PC-3 (cell line): ENCODE measurements at places on chromosomes 11 and 22. TPM values are rescaled to one million over a fixed set of nuclear protein-coding genes. Genes with fewer than 3 reads are reported as not detected.

ADORA2A gene
- 0.92 and 1.7 TPM in 2 replicates for total RNA-seq

SERPIND1 gene
- total RNA-seq: 2.9 and 3.0 TPM in 2 replicates

OR8G5 gene
- total RNA-seq: 0.26 and 0.46 TPM in 2 replicates

CYTH4 gene
- total RNA-seq: 1.9 and 4.6 TPM in 2 replicates

TMEM151A gene
- not detected in 2 replicates for total RNA-seq

SYT9 gene
- total RNA-seq: 6.3 and 7.4 TPM in 2 replicates

PLAAT5 gene
- not detected in 2 replicates for total RNA-seq

ACTN3 gene
- not detected in 2 replicates for total RNA-seq

CHADL gene
- total RNA-seq: 0.63 and 1.2 TPM in 2 replicates

- no peak for DNase-seq
- H3K36me3 ChIP-seq: no peaks in the 10 kb centered on the region
- H3K27me3 ChIP-seq: no peaks in the 10 kb centered on the region
- no peak overlapping the region for H3K4me3 ChIP-seq
- no peak overlapping the region for H3K27ac ChIP-seq
- peaks cover 20% of the 10 kb centered on the region for H3K4me1 ChIP-seq
These were observed 122.2 kb upstream of the TRPC6 start for GRCh38 chr11:101705972-101706371.

- no peak overlapping the region for H3K27ac ChIP-seq
- no peak overlapping the region for H3K4me3 ChIP-seq
- H3K36me3 ChIP-seq: no peaks in the 10 kb centered on the region
- DNase-seq: no peak
These were observed 698.1 kb downstream of the NTM start for GRCh38 chr11:132068556-132068955.

DNA sequence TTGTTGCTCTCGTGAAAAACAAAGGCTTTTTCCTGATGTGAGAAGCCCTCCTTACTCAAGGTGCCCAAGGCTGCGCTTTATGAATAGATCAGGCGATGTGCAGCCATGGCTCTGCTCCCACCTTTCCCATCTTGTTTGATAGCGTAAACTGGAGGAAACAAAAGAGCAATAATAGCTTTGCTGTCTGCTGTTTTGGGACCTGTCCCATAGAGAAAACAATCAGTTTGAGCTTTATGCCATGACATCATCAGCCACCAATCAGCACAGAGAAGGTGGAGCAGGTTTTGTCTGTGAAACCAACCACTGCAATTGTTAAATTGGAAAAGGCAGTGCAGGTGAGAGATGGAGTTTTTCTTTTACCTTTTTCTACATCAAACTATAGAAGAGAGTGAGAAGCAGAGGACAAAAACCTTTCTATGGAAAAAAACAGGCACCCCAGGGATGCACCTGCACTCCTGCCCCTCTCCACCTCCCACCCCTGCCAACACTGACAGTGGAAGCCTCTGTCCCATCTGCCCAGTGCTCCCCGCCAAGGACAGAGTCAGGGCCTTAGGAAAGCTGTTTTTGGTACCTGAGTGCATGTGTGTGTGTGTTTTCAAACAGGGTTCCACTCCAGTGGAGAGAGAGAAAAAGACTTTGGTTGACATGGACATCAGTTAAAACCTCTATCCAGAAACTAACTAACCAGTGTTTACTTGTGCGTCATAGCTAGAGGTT is 80.7 kb downstream of the MICAL3 start:
- no peak overlapping the region for H3K27ac ChIP-seq
- DNase-seq: no peak
- no peaks in the 10 kb centered on the region for H3K36me3 ChIP-seq
- no peak overlapping the region for H3K4me3 ChIP-seq
- H3K27me3 ChIP-seq: no peaks in the 10 kb centered on the region

DNA sequence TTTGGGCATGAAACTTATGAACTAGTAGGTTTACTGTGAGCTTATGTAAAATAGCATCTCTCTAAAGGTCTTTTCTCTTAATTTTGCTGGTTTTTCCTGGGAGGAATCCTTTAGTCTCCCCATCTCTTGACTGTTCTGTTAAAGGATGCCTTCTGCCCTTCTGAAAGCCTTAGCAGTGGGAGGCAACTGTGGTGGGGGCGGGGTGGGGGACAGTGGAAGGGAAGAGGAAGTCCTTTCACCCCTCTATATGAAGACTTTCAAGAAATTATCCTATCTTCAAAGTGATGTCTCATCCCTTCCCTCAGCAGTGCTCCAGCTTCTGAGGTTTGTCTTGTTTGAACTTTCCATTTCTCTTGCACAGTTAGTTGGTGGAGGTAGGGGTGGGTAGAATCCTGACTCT is 73.1 kb downstream of the ELP4 start:
- no peak overlapping the region for H3K27ac ChIP-seq
- no peaks in the 10 kb centered on the region for H3K27me3 ChIP-seq
- H3K36me3 ChIP-seq: no peaks in the 10 kb centered on the region
- no peak overlapping the region for H3K4me3 ChIP-seq
- H3K4me1 ChIP-seq: no peaks in the 10 kb centered on the region

GRCh38 chr11:18705651-18706281 is 7.2 kb downstream of the TMEM86A start:
- H3K4me3 ChIP-seq: no peak overlapping the region
- no peak for DNase-seq
- H3K4me1 ChIP-seq: no peaks in the 10 kb centered on the region

DNA sequence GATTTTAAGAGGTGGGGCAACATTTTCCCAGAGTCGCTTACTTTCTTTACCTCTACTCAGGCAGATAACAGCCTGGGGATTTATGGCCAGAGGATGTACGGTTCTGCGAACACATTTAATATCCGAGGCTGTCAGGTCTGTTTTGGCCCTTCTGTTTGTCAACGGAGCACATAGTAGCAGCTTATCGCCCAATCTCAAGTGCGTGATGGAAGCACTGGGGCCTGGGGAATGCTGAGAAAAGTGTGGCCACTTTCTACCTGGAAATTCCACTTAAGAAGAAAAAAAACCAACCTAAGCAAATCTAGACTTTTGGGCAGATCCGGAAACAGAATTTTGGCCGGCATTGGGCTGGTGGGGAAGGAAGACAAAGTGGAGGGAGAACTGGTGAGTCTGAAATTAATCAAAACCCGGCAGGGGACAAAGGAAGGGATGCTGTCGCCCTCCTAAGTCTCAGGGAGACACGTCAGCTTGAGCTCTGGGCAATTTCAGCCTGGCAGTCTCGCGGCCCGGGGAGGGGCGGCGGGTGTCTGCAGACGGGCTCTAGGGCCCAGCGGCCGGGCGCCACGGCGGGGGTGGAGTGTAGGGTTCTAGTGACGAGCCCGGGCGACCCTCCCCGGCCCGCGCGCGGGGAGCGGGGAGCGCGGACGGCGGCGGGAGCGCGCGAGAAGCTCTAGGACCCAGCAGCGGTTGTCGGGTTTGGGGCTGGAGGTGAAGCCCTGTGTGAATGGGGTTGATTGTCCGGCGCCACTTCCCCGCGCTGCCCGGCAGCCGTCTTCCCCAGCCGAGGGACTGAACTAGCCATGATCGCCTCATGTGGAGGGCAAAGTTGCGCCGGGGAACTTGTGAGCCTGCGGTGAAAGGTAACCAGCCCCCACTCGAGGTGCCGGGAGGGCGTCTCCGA is at the start of gene AMOTL1:
TSS of gene AMOTL1 (plus strand) at position 656 of the 901 bp plus-strand sequence. CDS start at position 812, 156 bp downstream.
- peaks cover 46% of the 10 kb centered on the region for H3K4me1 ChIP-seq
- no peaks in the 10 kb centered on the region for H3K27me3 ChIP-seq
- peak within 1 kb of the TSS; percentile 94 for H3K4me3 ChIP-seq
- H3K36me3 ChIP-seq: no peaks in the 10 kb centered on the region
- H3K27ac ChIP-seq: peak within 1 kb of the TSS; percentile 61

DNA sequence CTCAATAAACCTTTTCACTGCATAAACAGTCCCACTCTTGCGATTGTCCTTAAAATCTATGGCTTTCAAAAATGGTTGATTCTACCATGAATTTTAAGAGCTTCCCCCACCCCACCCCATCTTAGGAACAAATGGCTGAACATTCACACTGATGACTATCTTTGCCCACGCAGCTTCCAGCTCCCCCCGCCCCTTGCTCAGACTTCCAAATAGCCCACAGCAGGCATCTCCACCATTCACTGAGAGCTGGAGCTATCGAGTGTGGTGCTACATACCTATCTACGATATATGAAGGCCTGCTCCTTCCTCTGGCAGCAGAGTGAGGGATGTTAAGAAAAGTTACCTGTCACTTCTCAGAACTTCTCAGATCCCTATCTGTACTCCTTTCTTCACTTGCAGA is 26.7 kb downstream of the EIF3F start:
- H3K27me3 ChIP-seq: peaks cover 30% of the 10 kb centered on the region
- DNase-seq: no peak
- no peaks in the 10 kb centered on the region; the same call in 1 of the 2 replicates for H3K4me1 ChIP-seq
- no peaks in the 10 kb centered on the region for H3K36me3 ChIP-seq

- no peaks in the 10 kb centered on the region for H3K4me1 ChIP-seq
- no peaks in the 10 kb centered on the region for H3K27me3 ChIP-seq
- H3K27ac ChIP-seq: no peak overlapping the region
- no peak overlapping the region for H3K4me3 ChIP-seq
- DNase-seq: no peak
These were observed 4.1 kb upstream of the OR5J2 start for GRCh38 chr11:56172256-56172830.

GRCh38 chr11:72144807-72145565 is 9.5 kb downstream of the FOLR3 start:
- peak; percentile 67 for DNase-seq
- peaks cover 18% of the 10 kb centered on the region; the same call in 1 of the 2 replicates for H3K4me1 ChIP-seq
- no peaks in the 10 kb centered on the region for H3K27me3 ChIP-seq
- no peaks in the 10 kb centered on the region for H3K36me3 ChIP-seq
- no peak overlapping the region for H3K27ac ChIP-seq
- no peak overlapping the region for H3K4me3 ChIP-seq

- no peak overlapping the region for H3K4me3 ChIP-seq
- no peaks in the 10 kb centered on the region for H3K36me3 ChIP-seq
These were observed 141.5 kb downstream of the OR4C45 start for GRCh38 chr11:50174189-50174588.

- H3K4me3 ChIP-seq: no peak overlapping the region
- no peaks in the 10 kb centered on the region for H3K36me3 ChIP-seq
- no peak overlapping the region for H3K27ac ChIP-seq
- no peaks in the 10 kb centered on the region for H3K4me1 ChIP-seq
These were observed 146.5 kb downstream of the CACNA1I start for GRCh38 chr22:39717099-39717498.

DNA sequence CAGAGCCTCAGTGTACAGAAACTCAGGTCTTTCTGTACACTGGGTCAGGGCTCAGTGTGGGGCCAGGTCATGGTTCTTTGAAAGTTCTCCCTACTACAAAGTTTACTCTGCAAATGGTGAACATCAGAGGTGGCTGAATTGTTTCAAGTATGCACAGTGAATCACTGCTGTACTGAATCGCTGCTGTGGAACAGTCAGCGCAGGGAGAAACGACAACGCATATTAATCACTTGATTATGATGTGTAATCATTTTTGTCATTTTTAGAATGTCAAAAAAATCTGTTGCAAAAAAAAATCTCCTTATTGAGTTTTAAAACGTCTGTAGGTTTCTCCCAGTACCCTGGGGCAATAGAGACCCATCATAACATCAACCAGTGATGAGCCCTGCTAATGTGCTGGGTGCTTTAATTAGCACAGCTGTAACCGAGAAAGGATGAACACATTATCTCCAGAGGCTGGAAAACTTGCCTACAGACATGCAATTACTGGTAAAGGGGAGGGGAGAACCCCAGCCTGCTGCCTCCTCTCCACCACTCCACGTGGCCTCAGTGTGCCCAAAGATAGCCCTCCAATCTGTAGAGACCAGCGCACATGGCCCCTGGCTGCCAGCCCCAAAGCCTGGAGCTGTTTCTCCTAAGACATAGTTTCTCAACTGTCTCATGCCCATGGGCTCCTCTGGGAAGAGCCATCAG is 12.8 kb downstream of the ARRB1 start:
- peaks cover 21% of the 10 kb centered on the region for H3K4me1 ChIP-seq
- H3K36me3 ChIP-seq: no peaks in the 10 kb centered on the region
- no peaks in the 10 kb centered on the region for H3K27me3 ChIP-seq
- H3K4me3 ChIP-seq: no peak overlapping the region
- no peak overlapping the region for H3K27ac ChIP-seq

DNA sequence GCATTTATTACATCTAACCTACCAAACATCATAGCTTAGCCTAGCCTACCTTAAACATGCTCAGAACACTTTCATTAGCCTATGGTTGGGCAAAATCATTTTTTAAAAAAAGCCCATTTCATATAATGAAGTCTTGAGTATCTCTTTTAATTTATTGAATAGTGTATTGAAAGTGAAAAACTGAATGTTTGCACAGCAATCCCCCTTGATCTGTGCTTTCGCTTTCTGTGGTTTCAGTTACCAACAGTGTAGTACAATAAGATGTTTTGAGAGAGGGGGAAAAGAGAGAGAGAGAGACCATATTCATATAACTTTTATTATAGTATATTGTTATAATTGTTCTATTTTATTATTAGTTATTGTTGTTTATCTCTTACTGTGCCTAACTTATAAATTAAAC is 8.4 kb upstream of the MAP6 start:
- no peaks in the 10 kb centered on the region for H3K36me3 ChIP-seq
- no peak for DNase-seq
- H3K4me1 ChIP-seq: no peaks in the 10 kb centered on the region
- H3K4me3 ChIP-seq: no peak overlapping the region

DNA sequence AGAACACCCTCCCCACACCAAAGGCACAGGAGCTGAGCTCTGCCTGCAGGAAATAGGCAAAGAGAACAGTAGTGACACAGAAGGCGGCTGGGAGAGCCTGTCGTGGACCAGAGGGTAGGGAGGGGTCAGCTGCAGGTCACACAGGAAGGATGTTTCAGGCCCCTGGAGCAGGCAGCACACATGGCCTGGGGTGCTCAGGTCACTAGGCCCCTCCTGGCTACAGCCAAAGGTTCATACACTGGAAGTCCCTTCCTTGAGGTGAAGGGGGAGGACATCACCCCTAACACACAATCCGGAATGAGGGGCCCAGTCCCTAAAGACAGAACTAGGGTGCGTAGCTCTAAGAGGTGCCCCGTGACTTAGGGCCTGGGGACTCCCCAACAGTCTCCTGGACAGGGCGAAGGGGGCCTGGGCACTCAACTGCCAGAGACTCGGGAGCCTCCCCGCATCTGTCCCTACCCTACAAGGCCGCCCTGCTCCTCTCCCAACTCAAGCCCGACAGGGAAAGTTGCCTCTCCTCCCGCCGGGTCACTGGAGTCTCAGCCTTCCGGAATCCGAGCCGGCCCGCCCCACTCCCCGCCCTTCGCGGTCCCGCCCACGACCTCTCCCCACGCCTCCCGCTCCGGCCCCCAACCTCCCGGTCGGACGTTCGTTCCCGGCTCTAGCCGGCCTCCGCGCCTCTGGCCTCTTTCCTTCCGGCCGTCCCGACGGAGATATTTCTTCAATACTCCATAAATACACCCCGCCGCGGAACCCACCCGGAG is at the start of gene CYB5R2:
TSS of gene CYB5R2 (minus strand) at position 541 of the 764 bp plus-strand sequence. CDS start 675 bp downstream, outside the sequence.
- no peak for DNase-seq
- H3K4me1 ChIP-seq: peaks cover 30% of the 10 kb centered on the region

DNA sequence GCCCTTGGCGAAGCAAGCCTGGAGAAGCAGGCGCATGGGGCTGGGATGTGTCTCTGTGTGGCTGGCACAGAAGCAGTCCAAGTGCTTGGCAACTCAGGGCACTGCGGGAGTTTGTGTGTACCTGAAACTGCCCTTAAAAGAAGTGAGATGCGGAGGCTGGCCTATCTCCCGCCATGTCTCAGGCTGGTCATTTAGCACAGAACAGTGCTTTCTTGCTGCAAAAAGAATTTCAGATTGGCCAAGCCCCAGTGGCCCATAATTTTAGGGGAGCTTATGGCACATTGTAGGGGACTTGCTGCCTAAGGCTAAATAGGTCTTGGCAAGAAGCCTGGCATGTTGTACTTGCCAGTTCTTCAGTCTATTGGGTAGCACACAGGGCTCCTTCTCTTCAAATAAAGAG is 16.4 kb downstream of the EHF start:
- H3K4me3 ChIP-seq: no peak overlapping the region
- no peaks in the 10 kb centered on the region for H3K27me3 ChIP-seq
- H3K4me1 ChIP-seq: peaks cover 66% of the 10 kb centered on the region
- no peaks in the 10 kb centered on the region for H3K36me3 ChIP-seq

- H3K4me3 ChIP-seq: no peak overlapping the region
- no peak for DNase-seq
- peaks cover 56% of the 10 kb centered on the region for H3K27me3 ChIP-seq
- H3K4me1 ChIP-seq: no peaks in the 10 kb centered on the region
These were observed 10.2 kb upstream of the MS4A12 start for GRCh38 chr11:60482361-60482760.
